ENCODE measurements at places on chromosomes 11 and 22. TPM values are rescaled to one million over a fixed set of nuclear protein-coding genes. Genes with fewer than 3 reads are reported as not detected.

Gene CCDC73
- total RNA-seq: not detected

Gene IGLL1
- not detected for total RNA-seq

Gene NLRP14
- total RNA-seq: not detected

Gene OR52A1
- not detected for total RNA-seq

Gene MRPL11
- total RNA-seq: 35.2 TPM

DNA sequence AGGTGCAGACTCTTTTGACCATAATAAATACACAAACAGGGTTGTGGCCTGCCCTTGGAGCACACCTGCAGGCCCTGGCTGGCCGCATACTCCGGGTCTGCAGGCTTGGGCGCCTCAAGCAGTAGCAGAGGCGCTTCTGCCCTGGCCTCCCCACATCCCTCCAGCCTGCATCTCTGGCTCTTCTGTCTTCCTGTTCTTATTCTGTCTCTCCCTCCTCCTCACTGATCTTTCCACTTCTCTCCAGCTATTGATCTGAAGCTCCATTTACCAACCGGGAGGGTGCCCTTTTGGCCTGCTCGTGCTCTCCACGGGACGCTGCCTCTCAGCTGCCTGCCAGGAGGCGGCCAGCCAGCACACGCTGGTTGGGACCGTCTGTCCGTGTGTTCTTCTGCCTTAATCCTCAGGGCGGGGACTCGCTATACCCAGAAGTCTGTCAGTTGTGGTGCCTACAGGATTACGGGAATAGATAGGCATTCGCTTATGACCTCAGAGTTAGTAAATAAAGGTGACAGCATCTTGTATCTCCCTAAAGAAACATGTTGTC, 5.2 kb downstream of the UPB1 start:
- DNase-seq: no peak

DNA sequence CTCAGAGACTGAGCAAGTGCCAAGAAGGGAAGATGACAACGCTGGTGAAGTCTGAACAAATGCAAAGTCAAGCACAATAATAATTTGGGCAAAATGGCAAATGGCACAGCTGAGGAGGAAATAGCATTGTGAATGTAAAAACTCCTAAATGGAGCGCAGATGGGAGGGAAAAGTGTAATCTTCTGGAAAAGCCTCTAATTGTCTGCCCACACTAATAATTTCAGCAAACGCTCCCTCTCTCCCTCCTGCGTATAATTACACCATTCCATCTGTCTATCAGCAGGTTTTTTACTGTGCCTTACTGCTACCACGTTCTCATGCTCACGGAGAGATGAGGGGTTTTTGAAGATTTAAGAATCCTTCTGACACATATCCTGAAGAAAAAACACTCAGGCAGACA, 302.6 kb downstream of the KIRREL3 start:
- no peak for DNase-seq

- DNase-seq: no peak
These were observed 517.4 kb downstream of the TMEM135 start for GRCh38 chr11:87555101-87555500.

DNA sequence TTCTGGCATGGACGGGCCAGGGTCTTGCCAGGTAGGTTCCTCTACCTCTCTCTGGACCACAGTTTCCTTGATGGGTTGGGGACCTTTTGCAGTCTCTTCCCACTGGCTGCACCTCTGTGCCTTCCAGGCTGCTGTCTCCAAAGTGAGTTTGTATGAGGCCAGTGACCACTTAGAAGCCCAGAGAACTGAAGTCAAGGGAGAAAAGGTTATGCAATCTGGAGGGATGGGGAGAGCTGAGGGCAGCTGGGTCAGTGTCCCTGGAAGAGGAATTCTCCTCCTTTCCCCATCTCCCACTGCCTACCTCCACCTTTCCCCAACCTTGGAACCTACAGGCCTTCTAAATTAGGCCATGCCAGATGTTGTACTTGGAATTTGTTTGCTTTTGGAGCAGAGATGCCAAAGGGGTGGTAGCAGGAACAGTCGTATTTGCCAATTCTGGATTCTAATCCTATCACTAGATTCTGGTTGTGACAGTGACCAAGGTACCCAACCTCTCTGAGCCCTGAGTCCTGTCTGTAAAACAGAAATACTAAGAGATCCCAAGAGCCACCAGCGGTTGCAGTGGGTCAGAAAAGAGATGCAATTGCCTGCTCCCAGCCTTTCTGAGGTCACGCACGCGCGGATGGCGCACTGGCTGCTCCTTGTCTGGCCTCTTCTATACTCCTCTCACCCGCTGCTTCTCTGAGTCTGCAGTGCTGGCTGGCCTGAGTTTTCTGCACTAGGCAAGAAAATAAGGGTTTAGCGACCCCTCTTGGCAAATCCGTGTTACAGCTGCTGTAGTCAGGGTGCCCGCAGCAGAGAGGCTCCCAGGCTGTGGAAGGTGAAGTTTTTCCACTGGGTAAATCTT, 10.7 kb upstream of the ACCSL start:
- DNase-seq: no peak

DNA sequence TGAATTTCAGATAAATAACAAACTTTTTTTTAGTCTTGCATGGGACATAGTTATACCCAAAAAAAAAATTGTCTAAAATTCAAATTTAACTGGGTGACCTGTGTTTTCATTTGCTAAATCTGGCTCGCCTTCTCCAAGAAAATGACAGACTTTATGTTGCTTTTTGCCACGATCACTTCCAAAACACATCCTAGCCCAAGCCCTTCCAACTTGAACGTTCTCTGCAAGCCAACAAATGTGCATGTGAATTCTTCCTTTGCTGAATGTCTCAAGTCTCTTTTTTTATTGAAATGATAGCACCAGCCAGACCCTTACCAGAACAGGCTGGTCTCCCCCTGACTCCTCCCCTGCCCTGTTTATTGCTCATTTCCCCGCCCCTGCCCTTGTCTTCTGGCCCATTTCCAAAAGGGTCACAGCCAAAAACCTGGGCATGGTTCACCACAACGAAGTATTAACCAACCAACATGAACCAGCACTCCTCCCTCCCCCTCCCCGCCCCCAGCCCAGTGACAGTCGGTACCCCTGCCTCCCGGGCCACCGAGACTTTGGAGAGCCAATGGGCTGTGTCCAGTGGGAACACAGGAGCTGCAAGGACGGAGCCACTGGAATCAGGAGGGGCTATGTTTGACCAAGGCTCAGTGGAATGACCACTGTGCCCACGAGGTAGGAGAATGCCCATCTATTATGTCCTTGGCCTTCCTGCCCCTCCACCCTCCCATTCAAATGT, 63.2 kb downstream of the BTG4 start:
- no peak for DNase-seq

DNA sequence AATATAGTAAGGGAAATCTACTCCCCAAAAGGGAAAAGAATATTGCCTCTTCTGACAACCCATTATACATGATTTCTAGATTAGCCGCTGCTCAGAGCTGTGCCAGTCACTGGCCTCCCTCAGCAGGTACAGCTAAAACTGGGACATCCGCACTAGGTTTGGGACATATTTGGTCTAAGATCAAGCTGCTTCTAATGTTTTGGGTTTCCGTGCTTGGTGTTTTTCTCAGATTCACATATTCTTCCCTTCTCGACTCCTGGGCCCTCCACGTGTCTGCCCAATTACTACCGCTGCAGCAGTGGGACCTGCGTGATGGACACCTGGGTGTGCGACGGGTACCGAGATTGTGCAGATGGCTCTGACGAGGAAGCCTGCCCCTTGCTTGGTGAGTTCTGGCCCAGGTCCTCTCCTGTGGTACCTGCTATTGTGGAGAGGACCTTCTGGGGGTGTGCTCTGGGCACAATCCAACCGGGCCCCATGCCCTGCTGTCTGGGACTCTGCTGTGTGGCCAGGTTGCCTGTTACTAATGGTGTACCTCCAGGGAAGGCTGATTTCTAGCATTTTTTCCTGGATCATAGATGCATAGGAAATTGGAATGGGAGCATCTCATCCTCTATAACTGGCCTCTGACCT, 138.1 kb upstream of the SORL1-AS1 start:
- no peak for DNase-seq
